ENCODE measurements at places on chromosomes 7 and 10. TPM values are rescaled to one million over a fixed set of nuclear protein-coding genes. Genes with fewer than 3 reads are reported as not detected.

DNA sequence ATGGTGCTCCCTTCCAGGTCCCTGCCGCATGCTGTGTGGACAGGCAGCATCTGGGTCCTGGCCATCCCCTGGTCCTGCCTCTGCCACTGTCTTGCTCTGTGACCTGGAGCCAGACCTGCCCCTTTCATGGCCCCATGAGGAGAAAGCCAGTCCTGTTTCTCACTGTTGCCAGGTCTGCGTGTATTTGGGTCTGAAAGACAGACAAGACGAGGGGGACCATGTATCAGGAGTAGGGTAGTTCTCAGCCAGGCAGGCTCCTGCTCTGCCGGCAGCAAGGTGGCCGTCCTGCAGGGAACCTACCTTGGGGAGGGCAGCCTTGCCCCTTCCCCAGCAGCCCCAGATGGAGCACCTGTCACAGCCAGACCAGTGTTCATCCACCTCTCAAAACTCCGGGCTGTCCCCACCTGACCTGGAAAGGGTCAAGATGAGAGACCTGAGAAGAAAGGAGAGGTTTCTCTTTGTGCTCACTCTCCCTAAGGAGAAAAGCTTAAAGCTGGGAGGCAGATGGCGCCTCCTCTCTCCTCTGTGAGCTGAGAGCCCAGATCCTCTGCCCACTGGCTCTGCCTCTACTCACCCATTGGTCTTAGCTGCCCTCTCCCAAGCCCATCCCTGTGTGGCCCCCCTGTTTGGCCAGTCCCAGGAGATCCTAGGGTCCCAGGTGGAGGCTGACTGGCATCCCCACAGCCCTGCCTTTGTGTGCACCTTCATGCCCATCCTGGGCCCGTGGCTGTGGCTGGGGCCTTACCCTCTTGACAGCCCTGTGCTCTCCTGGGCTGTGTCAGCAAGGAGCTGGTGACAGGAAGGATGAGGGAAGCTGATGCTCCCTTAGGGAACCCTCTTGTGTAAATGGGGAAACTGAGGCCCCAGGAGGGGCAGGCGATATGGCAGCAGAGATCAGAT lies 116.1 kb upstream of the PCBD1 start:
- no peaks in the 10 kb centered on the region for H3K36me3 ChIP-seq
- H3K27ac ChIP-seq = no peak overlapping the region
- H3K27me3 ChIP-seq = peaks cover 4% of the 10 kb centered on the region
- DNase-seq = no peak
- no peaks in the 10 kb centered on the region for H3K4me1 ChIP-seq

GRCh38 chr10:112526906-112527305 lies 79.9 kb downstream of the VTI1A start:
- H3K4me1 ChIP-seq = no peaks in the 10 kb centered on the region
- H3K27ac ChIP-seq = no peak overlapping the region
- no peaks in the 10 kb centered on the region for H3K27me3 ChIP-seq
- no peak overlapping the region for H3K4me3 ChIP-seq
- DNase-seq = no peak

- H3K4me3 ChIP-seq = no peak overlapping the region
- no peak for DNase-seq
- H3K36me3 ChIP-seq = no peaks in the 10 kb centered on the region
- H3K4me1 ChIP-seq = no peaks in the 10 kb centered on the region
- no peak overlapping the region for H3K27ac ChIP-seq
These were observed 22.4 kb upstream of the MNX1 start for GRCh38 chr7:157032644-157033482.

DNA sequence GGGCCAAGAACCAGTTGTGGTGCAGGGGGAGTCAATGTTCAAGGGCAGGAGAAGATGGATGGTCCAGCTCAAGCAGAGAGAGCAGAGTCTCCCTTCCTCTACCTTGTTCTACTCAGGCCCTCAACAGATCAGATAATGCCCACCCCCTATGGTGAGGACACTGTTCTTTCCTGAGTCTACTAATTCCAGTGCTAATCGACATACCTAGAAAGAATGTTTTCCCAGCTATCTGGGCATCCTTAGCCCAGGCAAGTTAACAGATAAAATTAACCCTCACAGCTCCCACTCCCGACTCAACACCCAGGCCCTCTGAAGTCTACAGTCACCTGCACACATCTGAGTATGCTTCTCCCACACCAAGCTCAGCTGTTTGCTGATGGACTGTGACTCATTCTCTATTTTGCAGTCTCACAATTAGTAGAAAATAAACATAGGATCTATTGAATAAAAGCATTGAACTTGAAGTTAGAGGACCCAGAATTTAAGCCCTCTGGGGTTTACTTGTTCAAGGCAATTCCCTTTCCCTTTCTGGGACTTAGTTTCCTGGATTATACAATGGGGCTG lies 17.1 kb downstream of the COL13A1 start:
- no peak overlapping the region for H3K4me3 ChIP-seq
- no peaks in the 10 kb centered on the region for H3K36me3 ChIP-seq
- DNase-seq = peak; percentile 14
- peaks cover 37% of the 10 kb centered on the region for H3K4me1 ChIP-seq

The MMD2 gene
- total RNA-seq = not detected

The CCDC3 gene
- 1.2 TPM for total RNA-seq

DNA sequence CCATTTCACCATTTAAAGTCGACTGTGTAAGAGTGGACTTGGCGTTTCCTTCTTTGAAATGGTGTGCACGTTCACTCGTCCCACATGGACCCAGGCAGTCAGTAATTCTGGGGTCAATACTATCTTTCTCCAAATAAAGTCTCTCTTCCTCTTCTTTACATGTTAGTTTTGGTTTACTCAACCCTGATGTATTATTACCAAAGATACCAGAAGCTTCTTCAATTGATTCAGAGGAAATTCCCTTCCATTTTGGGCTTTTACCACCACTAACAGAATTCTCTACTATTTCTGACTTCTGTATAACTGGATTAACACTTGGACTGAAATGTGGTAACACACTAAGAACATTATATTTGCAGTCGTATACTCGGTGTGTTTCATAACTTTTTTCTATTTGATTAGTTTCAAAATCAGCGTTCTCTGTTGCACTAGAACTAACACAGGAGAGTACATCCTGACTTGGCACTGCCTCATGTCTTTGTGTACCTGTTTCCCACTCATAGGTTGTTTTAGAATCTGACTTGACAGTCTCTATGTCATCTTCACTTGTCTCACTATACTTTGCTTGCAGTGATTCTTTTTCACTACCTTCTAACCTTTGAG lies 60.8 kb downstream of the LARP4B start:
- no peak for DNase-seq
- no peak overlapping the region for H3K4me3 ChIP-seq
- H3K27ac ChIP-seq = no peak overlapping the region
- peaks cover 25% of the 10 kb centered on the region for H3K36me3 ChIP-seq
- no peaks in the 10 kb centered on the region for H3K4me1 ChIP-seq
- no peaks in the 10 kb centered on the region for H3K27me3 ChIP-seq

The ASB10 gene
- not detected for total RNA-seq

DNA sequence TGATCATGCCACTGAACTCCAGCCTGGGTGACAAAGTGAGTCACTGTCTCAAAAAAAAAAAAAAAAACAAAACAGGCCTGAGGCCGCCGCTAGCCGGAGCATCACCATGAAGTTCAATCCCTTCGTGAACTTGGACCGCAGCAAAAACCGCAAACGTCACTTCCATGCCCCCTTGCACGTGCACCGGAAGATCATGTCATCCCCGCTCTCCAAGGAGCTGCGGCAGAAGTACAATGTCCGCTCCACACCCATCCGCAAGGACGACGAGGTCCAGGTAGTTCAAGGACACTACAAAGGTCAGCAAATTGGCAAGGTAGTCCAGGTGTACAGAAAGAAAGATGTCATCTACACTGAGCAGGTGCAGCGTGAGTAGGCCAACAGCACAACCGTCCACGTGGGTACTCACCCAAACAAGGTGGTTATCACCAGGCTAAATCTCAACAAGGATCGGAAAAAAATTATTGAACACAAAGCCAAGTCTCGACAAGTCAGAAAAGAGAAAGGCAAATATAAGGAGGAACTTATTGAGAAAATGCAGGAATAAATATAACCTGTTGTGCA lies 17.5 kb upstream of the RUFY2 start:
- H3K27ac ChIP-seq = no peak overlapping the region
- DNase-seq = no peak
- no peak overlapping the region for H3K4me3 ChIP-seq
- H3K4me1 ChIP-seq = no peaks in the 10 kb centered on the region
- H3K36me3 ChIP-seq = no peaks in the 10 kb centered on the region
- no peaks in the 10 kb centered on the region for H3K27me3 ChIP-seq

The CLRN3 gene
- total RNA-seq = not detected

The DGKB gene
- not detected for total RNA-seq

- peak; percentile 85 for DNase-seq
- no peaks in the 10 kb centered on the region for H3K27me3 ChIP-seq
- H3K4me1 ChIP-seq = peaks cover 14% of the 10 kb centered on the region
- H3K4me3 ChIP-seq = no peak overlapping the region
- no peaks in the 10 kb centered on the region for H3K36me3 ChIP-seq
These were observed 179.3 kb downstream of the TRIL start for GRCh38 chr7:28778786-28779185.

GRCh38 chr10:64115471-64115870 lies 594.3 kb downstream of the REEP3 start:
- no peak overlapping the region for H3K27ac ChIP-seq
- no peaks in the 10 kb centered on the region for H3K27me3 ChIP-seq
- no peaks in the 10 kb centered on the region for H3K4me1 ChIP-seq
- H3K36me3 ChIP-seq = no peaks in the 10 kb centered on the region

The HOGA1 gene
- total RNA-seq = 0.91 TPM

The IKZF1 gene
- 0.20 TPM for total RNA-seq

The ZCCHC24 gene
- total RNA-seq = 5.7 TPM

- H3K27me3 ChIP-seq = no peaks in the 10 kb centered on the region
- no peak for DNase-seq
- H3K4me3 ChIP-seq = no peak overlapping the region
- no peaks in the 10 kb centered on the region for H3K4me1 ChIP-seq
These were observed 143.5 kb downstream of the PIP4K2A start for GRCh38 chr10:22570733-22571430.

GRCh38 chr10:70827086-70827757 lies 11.5 kb downstream of the SGPL1 start:
- H3K36me3 ChIP-seq = no peaks in the 10 kb centered on the region
- no peak overlapping the region for H3K4me3 ChIP-seq
- no peak for DNase-seq
- no peak overlapping the region for H3K27ac ChIP-seq
- no peaks in the 10 kb centered on the region for H3K27me3 ChIP-seq

DNA sequence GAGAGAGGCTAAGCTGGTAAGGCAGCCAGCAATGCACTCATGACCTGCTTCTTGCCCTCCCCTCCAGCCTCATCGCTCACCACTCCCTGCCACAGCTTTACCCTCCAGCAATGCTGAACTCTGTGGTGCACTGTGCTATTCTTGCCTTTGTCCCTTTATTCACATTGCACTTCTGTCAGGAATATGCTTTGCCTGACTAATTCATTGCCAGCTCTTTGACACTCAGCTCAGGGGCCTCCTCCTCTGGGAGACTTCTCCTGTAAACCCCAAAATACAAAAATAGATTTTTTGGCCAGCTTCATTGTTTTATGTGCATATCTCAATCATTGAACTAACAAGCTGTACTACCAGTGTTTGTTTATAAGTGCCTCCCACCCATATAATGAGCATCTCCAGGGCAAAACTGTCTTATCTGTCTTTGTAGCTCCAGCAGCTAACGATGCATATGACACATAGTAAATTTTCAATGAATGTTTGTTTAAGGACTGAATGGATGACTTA lies 8.2 kb downstream of the CNNM1 start:
- no peak overlapping the region for H3K4me3 ChIP-seq
- no peaks in the 10 kb centered on the region for H3K36me3 ChIP-seq
- peaks cover 3% of the 10 kb centered on the region for H3K27me3 ChIP-seq
- no peaks in the 10 kb centered on the region for H3K4me1 ChIP-seq

The C10orf95 gene
- total RNA-seq = not detected

- peaks cover 33% of the 10 kb centered on the region for H3K4me1 ChIP-seq
- H3K36me3 ChIP-seq = peaks cover 2% of the 10 kb centered on the region
- no peak for DNase-seq
These were observed 181.7 kb downstream of the ST7 start for GRCh38 chr7:117134889-117135552.

DNA sequence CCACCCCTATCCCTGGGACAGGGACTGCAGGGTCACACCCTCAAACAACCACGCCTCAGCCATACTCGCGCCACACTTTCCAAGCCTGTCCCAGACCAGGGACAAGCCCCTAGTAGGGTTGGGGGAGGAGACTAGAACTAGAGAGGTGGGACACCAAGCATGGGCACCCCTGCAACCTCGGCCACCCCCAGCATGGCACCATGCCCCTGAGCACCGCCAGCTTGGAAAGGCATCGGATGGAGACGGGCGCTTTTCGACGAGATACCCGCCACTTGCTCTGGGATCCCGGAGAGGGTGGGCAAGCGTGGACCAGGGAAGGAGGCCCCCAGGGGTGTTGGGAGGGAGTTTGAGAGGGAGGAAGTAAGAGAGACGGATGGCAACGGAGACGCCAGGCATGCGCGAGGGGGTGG lies 13.1 kb upstream of the KMT2E start:
- H3K4me3 ChIP-seq = no peak overlapping the region
- peaks cover 18% of the 10 kb centered on the region for H3K4me1 ChIP-seq
- H3K27me3 ChIP-seq = no peaks in the 10 kb centered on the region
- DNase-seq = no peak

- no peak overlapping the region for H3K4me3 ChIP-seq
- no peaks in the 10 kb centered on the region for H3K36me3 ChIP-seq
- DNase-seq = no peak
- peaks cover 4% of the 10 kb centered on the region for H3K4me1 ChIP-seq
These were observed 4.3 kb upstream of the GSAP start for GRCh38 chr7:77420438-77420837.

The SUN3 gene
- total RNA-seq = not detected

DNA sequence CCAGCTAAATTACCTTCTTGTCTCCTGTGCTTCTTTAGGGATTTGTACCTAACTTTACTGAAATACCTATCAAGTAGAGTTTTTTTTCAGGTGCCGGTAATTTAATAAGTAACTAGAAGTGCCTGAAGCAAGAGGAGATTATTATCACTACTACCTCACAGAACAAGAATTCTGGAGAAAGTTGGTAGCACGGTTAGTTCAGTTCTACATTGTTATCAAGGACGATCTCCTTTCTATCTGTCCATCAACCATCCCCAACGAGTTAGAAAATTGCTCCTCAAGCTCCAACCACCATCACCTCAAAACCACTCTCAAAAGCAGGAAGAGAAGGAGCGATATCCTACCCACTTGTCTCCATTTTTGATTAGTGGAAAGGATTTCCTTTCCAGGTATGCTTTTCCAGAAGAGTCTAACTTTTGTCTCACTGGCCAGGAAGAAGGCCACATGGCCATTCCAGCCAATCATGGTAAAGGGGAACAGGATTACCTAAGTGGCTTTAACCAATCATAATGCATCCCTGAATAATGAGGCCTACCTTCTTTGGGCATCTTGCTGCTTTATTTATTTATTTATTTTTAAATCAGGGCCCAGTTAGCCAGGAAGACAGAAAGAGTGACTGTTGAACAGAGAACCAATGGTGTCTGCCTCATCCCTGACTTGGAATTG lies 265.2 kb downstream of the SNX13 start:
- H3K4me1 ChIP-seq = no peaks in the 10 kb centered on the region
- H3K36me3 ChIP-seq = no peaks in the 10 kb centered on the region
- H3K4me3 ChIP-seq = no peak overlapping the region
- DNase-seq = no peak
- H3K27me3 ChIP-seq = no peaks in the 10 kb centered on the region
- H3K27ac ChIP-seq = no peak overlapping the region

- no peak overlapping the region for H3K4me3 ChIP-seq
- H3K27me3 ChIP-seq = peaks cover 3% of the 10 kb centered on the region
- H3K36me3 ChIP-seq = no peaks in the 10 kb centered on the region
- DNase-seq = no peak
These were observed 41.9 kb downstream of the C10orf120 start for GRCh38 chr10:122657729-122658128.

GRCh38 chr7:47407821-47408674 lies 173.9 kb downstream of the TNS3 start:
- H3K4me3 ChIP-seq = no peak overlapping the region
- H3K27ac ChIP-seq = no peak overlapping the region
- H3K27me3 ChIP-seq = no peaks in the 10 kb centered on the region
- no peaks in the 10 kb centered on the region for H3K36me3 ChIP-seq
- H3K4me1 ChIP-seq = no peaks in the 10 kb centered on the region

The STEAP1B gene
- 55.4 TPM for total RNA-seq

The FGFR2 gene
- total RNA-seq = not detected

Measured in endothelial cell of umbilical vein (primary cell).